ENCODE measurements at places on chromosomes 11 and 22.

DNA sequence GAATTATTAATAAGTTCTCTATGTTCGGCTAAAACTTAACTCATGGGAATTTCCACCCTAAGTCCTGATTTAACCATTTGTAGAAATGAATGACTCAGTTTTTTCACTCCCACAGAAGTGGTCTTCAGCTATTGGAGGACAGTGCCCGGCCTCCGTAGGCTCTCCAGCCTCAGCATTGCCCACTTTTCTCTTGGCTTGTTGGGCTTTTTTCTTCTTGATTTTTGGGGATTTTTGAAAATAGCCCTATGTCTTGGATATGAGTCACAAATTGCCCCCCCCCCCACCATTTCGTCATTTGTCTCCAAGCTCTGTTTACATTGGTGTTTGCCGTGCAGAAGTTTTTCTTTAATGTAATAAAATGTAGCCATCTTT, 66.7 kb downstream of the PACS1 start:
- no peak for DNase-seq

DNA sequence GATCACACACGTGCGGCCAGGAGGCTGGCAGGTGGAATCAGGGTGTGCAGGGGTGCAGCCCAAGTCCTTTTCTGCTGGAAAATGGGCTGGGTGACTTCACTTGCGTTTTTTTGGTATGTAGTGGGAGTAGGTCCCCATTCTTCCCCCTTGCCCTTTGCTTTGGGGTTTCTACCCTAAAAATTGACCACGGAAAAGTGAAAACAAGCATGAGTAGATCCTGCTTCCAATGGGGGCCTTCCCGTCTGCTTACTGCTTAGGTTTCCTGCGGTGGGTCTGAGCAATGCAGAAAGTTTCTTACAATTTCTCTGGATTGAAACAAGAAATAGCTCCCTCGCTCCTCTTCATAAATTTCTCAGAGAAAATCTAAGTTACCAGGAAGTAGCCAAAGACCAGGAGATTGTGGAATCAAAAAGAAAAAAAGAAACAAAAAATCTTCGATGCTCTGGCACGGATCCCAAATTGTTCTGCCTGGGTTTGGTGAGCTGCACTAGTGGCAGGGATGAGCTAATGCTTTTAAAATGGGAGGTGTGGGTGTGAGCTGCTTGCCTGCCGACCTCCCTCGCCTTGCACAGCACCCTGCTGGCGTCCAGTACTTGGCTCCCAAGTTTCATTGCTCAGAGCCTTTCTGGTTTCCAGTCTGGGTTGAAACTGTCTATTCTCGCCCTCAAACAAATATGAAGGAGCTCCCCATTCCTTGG, 2.4 kb downstream of the TIMP3 start:
- DNase-seq, result no peak

DNA sequence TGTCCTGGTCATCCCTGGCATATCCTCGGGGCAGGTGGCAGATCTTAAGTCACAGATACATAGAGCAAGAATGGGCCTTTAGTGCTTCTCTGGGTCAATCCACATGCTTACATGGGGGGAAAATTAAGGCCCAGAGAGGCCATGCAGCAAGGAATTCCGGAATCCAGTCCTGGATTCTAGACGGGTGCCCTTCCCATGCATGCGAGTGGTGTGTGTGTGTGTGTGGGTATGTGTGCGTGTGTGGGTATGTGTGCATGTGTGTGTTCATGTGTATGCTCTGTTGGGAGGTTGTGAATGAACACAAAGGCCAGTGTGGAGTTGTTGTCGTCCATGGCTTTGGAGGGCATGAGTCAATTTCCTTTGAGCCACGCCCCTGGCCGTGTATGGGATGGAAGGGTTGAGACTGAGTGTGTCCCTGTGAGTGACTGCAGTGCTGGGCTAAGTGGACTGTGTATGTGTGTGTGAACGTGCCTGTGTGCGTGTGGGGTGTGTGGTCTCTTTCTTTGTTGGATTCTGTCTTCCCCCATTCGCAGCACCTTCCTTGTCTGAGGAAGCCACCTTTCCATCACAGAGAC, 33.4 kb upstream of the EIF3D start:
- no peak for DNase-seq

GRCh38 chr11:96051820-96052219, 127.9 kb upstream of the MTMR2 start:
- DNase-seq, result no peak

- no peak for DNase-seq
Measured at GRCh38 chr22:48370508-48371325, 1457.0 kb downstream of the BRD1 start.

DNA sequence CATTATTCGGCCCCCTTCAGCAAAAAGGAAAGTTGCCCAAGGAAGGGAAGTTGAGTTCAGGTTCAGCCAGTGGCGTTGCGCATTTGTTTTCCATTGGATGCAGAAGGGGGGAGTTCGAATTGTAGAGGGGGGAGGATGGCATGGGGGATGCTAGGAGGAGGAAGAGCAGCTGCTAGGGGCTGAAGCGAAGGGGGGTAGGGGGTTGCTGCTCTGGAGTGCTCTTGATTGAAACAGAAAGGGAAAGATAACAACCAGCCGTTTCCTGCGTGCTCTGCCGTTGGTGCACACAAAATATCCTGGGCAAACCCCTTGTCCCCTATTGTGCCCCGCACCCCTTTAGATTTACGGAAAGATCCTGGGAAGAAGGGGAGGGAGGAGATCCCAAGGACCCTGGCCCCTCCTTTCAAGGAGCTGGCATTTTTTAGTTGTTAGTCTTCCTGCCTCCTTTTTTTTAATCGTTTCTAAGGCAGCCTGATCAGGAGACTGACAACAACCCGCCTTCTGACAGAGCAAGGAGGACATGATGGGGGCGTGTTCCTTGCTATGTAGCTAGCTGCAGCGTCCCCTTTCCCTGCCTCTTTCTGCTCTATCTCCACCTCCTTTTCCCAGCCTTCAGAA, 2.1 kb downstream of the KMT2A start:
- no peak for DNase-seq

GRCh38 chr11:73939096-73939495, 11.7 kb upstream of the DNAJB13 start:
- DNase-seq, result no peak

DNA sequence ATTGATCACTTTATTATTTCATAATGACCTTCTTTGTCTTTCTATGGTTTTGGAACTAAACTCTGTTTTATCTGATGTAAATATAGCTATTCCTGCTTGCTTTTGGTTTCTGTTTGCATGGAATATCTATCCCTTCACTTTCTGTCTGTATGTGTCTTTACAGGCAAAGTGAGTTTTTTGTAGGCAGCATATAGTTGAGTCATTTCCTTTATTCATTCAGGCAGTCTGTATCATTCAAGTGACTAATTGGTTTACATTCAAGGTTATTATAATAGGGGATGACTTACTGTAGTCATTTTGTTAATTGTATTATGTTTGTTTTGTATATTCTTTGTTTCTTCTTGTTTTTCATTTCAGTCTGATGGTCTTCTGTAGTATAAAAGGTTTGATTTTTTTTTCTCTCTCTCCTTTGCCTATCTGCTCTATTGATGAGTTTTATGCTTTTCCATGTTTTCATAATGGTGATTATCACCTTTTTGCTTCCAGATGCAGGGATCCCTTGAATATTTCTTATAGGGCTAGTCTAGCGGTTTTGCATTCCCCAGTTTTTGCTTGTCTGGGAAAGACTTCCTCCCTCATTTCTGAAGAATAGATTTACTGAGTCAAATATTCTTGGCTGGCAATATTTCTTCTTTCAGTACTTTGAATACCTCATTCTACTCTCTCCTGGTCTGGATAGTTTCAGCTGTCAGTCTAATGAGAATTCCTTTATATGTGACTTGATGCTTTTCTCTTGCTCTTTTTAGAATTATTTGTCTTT, 50.4 kb downstream of the GDPD4 start:
- DNase-seq, result no peak

- DNase-seq, result no peak
Measured at GRCh38 chr11:57378186-57378585, 2.8 kb downstream of the PRG3 start.

DNA sequence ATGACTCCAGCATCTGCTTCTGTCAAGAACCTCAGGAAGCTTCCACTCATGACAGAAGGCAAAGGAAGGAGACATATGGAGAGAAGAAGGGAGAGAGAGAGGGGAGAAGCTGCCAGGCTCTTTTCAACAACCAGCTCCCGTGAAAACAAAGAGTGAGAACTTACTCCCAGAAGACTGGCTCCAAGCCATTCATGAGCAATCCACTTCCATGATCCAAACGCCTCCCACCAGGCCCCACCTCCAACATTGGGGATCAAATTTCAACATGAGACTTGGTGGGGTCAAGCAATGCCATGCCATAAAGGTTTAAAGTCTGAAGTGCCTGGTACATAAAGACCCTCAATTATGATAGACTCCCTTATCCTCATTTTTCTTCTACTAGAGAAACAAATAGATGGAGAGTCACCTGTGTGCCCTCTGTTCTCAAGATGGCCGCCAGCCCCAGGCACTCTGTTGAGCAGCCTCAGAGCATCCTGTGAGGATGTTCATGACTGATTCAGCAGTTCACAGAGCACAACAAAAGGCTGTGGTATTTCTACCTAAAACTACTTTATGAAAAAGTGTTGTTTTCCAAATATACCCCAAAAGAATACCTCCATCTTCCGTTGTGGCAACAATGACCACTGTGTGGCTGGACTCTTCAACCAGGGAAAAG, 69.0 kb upstream of the CRTAM start:
- DNase-seq, result no peak

DNA sequence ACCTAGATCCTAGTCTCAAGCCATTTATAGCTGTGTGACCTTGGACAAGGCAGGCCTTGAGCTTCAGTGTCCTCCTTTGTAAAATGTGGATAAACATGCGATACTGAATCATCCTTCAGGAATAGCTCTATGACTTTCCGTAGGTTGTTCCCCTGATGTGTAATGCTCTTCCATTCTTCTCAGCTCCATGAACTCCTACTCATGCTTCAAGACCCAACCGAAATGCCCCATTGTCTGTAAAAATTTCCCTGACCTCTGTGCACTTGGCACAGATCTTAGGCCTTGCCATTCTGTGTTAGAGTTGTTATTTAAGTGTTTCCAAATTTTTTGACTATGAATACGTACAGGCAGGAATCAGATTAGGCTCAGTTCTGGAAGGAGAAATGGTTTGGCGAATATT, 3.3 kb upstream of the BEST1 start:
- no peak for DNase-seq

DNA sequence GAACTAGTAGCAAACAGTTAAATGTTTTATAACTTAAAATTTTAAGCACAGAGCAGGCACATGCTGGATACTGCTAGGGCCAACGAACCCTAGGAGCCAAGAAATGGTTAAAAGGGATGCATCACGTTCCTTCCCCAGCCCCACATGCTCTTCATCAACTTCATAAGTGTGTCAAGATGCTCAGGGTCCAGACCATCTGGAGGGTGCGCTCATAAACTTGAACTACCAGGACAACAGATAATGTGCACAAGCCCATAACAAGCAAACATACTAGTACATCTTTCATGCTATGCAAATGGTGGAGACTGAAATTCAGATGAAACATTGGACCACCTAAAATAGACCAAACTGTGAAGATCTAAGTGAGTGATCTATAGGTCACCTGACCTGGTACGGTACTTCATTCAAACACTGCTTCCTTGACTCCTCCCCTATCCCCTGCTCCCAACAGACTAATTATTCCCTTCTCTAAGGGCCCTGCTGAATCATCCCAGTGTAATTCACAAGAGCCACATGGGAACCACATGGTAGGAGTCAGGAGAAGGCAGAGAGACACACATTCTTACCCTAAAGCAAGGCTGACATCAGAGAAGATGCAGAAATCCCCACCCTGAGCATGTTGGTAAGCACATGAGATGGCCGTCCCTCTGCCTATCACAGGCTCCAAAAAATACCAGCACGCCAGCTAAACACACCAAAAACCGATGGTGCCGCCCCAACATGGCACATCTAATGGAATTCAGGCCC, 83.9 kb downstream of the ETS1 start:
- DNase-seq, result no peak

DNA sequence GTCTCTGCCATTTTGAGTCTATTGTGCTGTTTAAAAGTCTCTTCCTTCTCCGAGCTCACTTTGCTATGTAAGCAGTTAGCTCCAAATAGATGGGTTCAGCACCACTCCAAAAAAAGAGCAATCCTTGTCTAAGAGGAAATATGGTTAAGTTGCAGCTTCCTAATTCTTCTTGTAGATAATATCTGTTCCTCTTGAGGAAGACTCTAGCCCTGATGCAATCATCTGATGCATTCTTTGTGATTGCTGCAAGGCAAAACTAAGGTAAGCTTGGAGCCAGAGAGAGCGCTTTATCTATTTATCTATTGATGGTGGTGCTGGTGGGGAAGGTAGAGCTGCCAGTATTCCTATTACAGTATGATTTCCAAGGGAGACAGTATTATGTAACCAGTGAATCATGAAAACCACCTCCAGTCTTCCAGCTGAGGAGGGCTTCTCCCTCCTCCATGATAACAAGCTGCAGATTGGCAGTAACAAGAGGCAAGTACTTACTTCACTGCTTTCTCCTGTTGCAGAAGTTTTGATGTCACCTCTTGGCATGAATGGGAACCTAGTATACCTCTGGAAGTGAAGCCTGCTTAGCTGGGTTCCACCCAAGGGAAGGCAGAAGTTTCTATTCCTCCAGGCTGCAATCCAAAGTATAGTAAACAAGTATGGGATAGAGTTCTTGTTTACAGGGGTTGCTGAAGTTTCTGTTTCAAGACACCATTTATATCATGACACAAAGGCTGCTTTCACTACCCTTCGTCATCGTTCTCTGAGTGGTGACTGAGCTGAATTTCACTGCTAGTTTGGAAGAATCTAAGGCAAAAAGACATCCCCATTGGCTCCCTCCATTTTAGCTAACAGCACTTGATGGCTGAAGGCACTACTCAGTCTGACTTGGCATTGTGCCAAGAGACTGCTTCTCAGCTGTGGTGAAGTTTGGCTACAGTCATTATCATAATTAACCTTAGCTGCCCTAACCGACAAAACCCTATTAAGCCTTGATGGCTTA, 49.7 kb downstream of the FDX1 start:
- DNase-seq, result no peak

GRCh38 chr22:47166033-47166404, 403.6 kb downstream of the TBC1D22A start:
- DNase-seq, result no peak

GRCh38 chr11:59923813-59924212, 14.4 kb upstream of the OOSP1 start:
- no peak for DNase-seq

GRCh38 chr11:115112754-115113153, 391.5 kb downstream of the CADM1 start:
- DNase-seq, result no peak

Measured in NCI-H1930 (cell line).